SW 1271 (cell line): ENCODE measurements at places on chromosomes 3 and 15.

- no peak for DNase-seq
Measured at GRCh38 chr3:147099076-147099475, 307.3 kb downstream of the ZIC4 start.

- no peak for DNase-seq
Measured at GRCh38 chr15:97153356-97153965, 807.0 kb upstream of the ARRDC4 start.

DNA sequence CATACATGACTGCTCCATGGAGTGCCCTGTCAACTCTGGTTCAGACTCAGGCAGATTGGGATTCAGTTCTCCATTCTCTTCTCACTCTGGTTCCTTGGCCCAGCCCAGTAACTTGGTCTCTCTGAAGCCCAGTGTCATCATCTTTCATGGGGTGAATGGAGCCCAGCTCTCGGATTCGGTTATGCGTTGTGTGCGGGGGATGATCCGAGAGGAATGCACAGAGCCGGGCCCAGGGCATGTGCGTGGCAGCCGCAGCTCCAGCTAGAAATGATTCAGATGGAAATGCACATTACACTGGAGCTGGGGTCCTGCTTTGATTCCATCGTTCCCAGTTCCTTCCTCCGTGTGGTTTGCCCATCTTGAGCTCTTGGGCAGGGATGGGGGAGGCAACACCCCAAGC lies 189.4 kb downstream of the FEZF2 start:
- no peak for DNase-seq

DNA sequence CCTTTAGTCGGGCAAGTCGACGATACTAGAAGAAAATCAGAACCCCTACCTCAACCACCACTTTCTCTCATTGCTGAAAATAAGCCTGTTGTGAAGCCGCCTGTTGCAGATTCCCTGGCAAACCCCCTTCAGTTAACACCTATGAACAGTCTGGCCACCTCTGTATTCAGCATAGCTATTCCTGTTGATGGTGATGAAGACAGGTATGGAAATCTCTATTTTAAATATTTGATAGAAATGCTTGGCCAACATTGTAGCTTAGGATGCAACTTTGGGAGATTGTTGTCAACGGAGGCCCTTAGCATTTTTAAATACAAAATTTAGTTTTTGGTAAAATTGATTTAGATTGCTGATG lies 3.0 kb downstream of the TSC22D2 start:
- DNase-seq, result no peak

- DNase-seq, result no peak
Measured at GRCh38 chr3:108722724-108723123, 34.5 kb downstream of the RETNLB start.

DNA sequence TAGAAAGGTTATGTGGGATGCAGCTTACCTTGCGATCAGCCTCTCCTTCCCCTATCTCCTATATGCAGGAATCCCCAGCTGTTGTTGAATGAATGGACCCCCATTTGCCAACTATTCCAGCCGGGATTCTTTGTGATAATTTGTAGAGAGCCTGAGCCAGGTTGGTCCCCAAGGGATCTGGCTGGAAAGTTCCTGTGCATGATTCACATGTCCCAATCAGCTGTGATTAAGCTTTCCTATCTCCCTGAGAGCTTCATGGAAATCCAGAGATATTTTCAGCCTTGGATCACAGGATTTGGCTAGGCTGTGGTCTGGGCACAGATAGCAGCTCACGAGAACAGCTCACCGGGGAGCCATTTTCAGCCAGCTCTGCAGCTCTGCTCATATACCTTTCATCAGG lies 76.7 kb downstream of the ARNT2 start:
- peak; percentile 35 for DNase-seq

GRCh38 chr3:72907131-72907711 lies 19.4 kb downstream of the GXYLT2 start:
- no peak for DNase-seq

DNA sequence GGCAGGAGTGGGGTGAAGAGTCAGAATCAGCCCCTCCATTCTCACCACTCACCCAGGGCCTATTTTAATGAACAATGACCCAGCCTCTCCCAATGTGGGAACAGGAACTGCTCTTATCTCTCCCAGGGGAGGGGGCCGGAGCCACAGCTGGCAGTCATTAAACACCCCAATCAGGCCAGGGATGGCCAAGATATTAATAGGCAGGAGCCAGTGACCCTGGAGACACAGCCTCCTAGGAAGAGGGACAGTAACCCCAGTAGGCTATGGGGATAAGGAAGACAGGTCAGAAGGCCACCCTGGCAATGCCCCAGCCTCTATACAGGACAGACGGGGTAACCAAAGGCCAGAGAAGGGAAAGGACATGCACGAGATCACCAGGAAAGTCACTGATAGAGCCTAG lies 38.6 kb downstream of the VIPR1 start:
- DNase-seq, result no peak

- no peak for DNase-seq
Measured at GRCh38 chr3:33419948-33420347, 20.3 kb downstream of the UBP1 start.

DNA sequence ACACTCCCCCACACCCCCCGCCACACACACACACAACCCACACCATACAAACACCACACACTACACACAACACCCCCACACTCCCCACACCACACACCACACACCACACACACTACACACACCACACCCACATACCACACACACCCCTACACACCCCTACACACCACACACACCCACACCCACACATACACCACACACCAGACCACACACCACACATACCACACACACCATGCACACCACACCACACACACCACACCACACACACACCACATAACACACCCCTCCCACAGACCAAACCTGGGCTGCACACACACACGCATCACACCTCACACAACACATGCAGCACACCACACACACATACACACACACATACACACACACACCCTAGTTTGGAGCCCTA lies 1.8 kb upstream of the RASGRF1 start:
- DNase-seq, result no peak

DNA sequence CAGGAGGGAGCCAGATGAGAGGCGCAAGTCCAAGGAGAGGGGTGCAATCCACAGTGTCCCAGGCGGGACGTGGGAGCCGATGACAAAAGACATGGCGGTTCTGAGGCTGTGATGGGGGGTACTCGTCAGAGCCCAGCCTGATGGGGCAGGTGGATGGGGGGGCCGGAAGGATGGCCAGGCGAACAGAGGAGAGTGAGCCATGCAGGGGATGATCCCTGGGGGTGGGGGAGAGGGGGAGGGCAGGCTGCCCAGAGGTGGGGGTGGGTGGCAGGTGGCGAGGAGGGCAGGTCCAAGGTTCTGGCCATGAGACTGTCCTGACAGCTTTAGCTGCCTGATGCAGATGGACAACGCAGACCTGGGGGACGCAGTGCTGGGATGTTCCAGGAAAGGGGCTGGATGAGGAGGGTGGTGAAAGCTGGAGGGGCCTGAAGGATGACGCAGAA lies 8.9 kb upstream of the CSPG4 start:
- DNase-seq, result no peak

DNA sequence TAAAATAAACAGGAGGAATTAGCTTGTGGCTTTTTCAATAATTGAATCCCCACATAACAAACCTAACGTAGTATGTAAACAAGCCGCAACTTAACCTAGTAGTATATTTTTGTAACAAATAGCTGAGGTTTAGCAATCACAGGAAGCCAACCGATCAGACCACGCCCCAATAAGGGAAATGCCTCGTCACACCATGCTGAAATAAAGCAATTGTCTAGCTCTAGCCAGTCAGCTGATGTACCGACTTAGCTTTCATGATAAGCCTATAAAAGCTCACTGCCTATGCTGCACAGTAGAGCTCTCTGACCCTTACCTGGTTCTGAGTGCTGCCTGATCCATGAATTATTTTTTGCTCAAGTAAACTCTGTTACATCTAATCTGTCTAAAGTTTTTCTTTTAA lies 208.9 kb downstream of the ROBO1 start:
- DNase-seq, result no peak

GRCh38 chr3:190505381-190506003 lies 8.4 kb upstream of the IL1RAP start:
- DNase-seq, result no peak

- no peak for DNase-seq
Measured at GRCh38 chr3:183455089-183455488, 26.7 kb upstream of the MCF2L2 start.
